ENCODE measurements at places on chromosomes 4 and X. TPM values are rescaled to one million over a fixed set of nuclear protein-coding genes. Genes with fewer than 3 reads are reported as not detected.
A peak's percentile ranks its signal among the peaks of the same experiment; 100 is the strongest.

GRCh38 chr4:189850239-189850856 is 90.3 kb upstream of the FRG1 start:
- DNase-seq = no peak

DNA sequence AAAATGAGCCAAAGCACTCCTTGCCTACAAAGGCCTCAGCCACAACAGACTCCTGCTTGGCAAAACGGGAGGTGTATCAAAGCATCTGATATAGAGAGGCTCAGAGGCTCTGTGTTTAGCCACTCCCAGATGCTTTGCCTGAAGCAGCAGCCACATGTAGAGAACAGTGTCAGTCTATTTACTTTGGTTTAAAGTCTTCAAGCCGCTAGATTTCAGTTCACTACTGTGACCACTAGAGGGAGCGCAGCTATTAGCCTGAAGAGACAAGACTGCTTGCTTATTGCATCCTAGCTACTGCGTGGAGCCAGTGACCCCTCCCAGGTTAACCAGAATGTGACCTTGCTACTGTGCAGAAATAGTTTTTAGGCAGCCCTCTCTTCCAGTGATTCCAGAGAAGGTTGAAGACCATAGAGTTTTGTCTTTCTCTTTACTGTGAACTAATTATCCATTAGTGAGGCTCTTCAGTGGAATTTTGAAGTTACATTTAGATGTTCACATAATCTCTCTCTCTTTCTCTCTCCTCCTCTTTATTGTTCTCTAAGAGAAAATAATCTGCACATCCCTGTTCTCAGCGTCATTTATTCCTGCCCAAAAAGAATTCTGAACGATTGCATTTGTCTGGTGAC is 39.3 kb downstream of the BMP3 start:
- no peak for DNase-seq

GRCh38 chr4:31328932-31329331 is 608.8 kb downstream of the PCDH7 start:
- DNase-seq = no peak

DNA sequence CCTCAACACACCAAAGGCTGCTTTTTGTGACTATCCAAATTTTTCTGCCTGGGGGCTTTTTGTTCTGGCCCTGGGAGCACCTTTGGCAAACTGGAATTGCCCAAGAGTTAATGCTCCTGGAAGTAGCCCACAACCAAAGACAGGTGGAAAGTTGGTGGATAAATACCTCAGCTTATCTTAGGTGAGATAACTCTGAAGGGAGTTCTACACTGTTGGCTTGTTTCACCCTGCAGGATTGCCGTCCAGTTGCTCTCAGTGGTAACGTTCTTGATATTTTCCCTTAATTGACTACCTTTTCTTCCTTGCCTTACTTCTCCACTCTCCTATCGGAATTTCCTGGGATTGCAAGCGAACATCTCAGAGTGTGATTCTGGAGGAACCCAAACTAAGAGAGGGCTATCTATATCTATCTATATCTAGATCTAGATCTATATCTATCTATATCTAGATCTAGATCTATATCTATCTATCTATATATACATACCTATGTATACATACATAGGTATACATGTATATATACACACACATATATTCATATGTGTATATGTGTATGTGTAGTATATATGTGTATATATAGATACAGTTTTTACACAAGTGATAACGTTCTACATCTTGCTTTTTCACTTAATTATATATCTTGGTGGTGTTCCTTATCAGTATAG is 82.6 kb upstream of the DHX15 start:
- no peak for DNase-seq

- DNase-seq = no peak
These were observed 58.7 kb upstream of the KLF3 start for GRCh38 chr4:38605181-38605752.

GRCh38 chr4:172996571-172997216 is 171.9 kb upstream of the GALNT7 start:
- DNase-seq = no peak

DNA sequence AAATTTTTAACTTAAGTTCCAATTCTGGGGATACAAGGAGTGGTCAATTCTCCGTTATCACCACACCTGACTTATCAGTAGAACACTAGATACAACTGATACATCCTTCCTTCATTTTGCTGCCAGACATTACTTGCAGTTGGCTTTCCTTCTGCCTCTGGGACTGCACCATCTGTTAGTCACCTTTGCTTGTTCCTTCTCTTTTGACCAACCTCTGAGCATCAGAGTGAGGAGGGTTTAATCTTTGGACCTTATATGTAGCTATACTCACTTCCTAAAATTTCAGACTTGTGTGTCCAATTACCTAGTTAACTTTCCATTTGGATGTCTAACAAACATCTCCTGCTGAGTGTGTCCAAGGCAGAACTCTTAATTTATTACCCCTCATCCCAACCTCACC is 330.7 kb downstream of the PTTG2 start:
- DNase-seq = no peak

The SPP1 gene
- 5.0 TPM for total RNA-seq

DNA sequence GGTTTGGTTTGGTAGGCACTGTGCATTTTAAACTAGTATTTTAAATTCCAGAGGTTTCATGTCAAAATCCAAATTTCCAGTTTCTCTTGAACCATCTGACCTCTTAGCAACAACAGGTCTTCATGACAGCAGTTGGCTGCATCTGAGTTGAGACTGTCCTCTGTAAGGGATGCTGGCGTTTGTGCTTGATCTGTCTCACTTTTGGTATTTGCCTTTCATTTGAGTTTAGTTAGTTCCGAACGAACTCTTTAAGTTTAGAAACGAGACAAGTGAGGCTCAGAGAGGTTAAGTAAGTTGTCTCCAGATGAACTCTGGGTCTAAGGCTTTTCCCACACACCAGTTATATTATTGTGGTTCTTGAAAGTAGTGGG is 29.1 kb downstream of the SPARCL1 start:
- DNase-seq = no peak

- DNase-seq = no peak
These were observed 25.6 kb downstream of the NR0B1 start for GRCh38 chrX:30283456-30284200.

DNA sequence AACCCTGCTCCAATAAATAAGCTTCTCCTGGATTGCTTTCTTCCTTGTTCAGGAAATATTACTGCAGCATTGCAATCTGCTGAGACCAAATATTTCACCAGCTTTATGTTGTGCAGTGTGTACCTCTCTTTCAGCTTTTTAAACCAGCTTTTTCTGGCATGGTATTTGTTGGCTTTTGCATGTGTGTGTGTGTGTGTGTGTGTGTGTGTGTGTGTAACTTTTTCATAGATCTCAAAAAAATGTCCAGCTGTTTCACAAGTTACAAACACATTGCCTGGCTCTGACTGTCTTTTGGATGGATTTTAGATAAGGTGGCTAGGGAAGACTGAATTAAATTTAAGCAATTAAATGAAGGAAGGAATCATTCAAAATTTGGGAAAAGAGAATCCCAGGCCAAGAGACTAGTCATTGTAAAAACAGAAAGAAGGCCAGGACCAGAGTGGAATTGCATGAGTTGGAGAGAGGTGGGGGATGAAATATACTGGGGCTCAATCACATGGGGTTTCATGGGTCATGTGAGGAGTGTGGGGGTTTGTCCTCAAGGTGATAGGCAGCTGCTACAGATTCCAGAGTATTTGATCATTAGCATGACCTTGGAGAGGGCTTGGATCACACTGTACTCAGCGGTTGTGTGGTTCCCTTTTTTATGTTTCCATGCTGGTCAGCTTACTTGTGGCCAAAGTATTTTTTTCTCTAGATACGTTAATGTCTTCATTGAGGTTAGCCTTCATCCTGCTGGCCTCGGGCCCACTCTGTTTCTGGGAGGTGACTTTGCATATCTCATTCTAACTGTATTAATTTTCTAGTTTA is 357.7 kb upstream of the BOD1L1 start:
- DNase-seq = no peak

GRCh38 chr4:111854494-111855087 is 290.7 kb upstream of the FAM241A start:
- no peak for DNase-seq

DNA sequence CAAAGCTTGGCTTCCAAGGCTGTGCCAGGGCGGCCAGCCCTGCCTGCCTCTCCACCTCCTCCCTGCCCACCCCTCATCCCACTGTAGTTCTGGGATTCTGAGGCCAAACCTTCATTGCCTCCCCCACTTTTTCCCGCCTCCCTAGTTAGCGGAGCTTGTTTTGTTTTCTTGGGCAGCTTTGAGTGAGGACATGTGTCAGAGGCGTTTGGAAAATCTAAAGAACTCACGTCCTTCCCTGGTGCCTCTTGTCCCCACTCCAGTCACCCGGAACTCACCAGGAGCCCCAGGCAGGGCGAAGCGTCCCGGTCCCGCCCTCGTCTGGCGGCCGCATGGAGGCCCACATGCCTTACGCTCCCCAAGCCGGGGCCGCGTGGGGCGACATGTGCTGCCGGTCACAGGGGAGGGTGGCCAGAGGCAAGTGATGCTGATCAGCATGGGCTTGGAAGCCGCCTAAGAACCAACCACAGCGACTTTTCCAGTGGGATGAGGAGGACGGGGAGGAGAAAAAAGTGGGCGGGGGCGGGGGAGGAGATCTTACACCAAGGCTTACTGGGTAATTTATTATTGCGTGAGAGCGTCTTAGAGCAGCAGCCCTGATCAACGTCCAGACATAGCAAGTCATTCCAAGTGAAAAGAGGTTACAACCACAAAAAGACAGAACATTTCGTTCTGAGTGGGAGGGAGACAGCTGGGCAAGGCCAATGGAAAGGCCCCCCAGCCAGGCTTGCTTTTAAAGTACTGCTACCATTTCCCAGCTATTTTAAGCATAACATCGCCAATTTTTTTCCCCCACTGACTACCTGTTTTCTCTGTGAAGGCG is 48.5 kb downstream of the PRPS1 start:
- DNase-seq = peak; percentile 94

DNA sequence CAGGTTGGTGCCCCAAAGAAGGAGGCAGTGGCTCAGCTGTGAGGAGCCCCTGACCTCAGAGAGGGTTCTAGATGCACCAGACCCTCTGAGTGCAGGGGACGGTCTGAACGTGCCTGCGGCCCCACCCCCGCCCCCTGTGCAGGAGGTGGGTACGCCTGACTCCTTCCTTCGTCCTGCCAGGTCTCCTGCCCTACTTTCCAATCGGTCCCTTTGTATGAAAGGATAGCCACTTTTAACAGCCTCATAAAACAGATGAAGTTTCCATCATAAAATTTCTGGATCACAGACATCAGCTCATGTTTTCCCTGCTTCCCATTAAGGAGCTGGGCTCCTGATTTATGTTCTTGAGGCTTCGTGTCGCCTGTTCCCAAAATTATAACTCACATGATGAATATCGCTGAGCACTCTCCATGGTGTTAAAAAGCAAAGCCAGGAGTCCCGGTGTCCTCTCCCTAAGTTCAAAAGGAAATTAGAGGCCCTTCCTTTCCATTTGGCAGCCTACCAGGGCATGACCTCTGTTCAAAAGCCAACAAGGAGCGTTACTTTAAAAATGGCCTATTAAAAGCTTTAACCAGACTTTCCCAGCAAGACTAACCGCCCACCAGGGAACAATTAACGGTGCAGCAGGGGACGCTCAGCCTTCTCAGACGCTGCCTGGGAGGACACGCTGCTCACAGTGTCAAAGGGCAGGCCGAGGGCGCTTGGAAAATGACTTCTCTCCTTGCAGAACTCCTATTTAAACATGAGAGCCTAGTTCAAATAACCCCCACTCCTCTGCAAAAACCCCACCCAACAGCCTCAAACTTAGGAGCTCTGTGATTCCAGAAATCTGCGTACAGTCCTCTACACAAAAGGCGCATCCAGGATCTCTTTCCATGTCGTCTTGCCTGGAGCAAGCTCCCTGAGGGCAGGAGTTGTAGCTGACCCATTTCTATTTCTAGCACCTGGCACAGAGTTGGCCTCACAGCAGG is 181.9 kb downstream of the AFAP1 start:
- DNase-seq = no peak

DNA sequence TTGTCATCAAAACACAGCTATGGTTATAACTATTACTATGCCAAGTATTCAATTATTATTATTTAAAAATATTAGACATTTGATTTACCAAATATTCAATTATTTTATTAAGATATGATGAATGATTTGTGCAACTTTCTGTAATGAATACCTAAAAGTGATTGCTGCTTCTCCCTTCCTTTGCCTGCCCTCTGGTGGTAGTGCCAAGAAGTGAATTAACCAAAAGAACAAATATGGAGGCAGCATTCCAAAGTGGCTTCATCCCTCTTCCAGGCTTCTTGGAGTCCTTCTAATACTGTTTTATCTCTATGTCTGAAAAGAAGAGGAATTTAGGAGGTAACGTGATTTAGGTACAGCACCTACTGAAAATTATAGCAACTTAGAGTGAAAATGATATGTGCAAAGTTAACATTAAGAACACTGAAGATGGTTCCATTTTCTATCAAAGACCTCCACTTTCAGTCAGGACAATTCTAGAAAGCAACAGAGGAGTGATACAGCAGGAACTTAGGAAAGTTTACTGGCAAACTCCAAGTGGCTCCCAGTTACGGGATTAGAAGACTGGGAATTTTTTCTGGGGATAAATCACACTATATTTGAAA is 43.0 kb downstream of the ENPEP start:
- no peak for DNase-seq

The C4orf51 gene
- not detected for total RNA-seq

- no peak for DNase-seq
These were observed 40.4 kb upstream of the INTS6L start for GRCh38 chrX:135480076-135480475.

Data from Right ventricle myocardium inferior (tissue), 1 donor.